ENCODE measurements at places on chromosomes 1 and 21.
A peak's percentile ranks its signal among the peaks of the same experiment; 100 is the strongest.

DNA sequence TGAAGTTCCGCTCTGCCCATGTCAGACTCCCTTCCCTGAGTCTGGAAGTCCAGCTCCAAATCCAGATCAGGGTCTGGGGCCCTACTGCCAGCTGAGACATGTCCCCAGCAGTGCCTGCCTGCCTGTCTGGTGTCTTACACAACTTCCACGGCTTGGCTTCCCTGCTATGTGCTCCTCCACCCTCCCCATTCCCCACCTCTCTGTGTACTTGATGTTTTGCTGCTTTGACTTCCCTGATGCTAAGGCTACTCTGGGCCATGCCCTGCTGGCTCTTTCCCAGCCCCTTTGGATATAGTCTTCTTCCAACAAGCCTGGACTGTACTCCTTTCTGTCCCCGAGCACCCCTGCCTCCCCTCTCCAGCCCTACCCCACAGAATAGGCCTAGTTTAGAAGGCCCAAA, 7.3 kb downstream of the GJA5 start:
- peak; percentile 60 for DNase-seq

GRCh38 chr1:241637046-241637590, 3.1 kb downstream of the CHML start:
- no peak for DNase-seq

DNA sequence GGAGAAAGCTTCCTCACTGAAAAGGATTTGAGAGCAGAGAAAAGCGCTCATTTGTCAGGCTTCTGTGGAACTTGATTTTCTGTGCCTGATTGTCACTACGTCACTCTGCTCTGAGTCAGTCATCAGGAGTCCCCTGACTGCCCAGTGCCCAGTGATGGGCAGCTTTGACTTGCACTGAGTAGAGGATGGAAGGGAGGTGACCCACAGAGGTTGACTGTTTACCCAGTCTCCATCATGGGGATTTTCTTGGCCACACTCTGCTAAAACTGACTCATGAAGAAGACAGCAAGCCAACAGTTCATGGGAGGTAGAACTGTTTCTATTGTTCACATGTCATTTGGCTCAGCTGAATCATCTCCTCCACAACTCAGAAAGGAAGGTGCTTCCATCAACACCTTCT, 82.1 kb upstream of the DUSP10 start:
- no peak for DNase-seq

GRCh38 chr1:41696381-41696780, 211.9 kb upstream of the EDN2 start:
- no peak for DNase-seq

DNA sequence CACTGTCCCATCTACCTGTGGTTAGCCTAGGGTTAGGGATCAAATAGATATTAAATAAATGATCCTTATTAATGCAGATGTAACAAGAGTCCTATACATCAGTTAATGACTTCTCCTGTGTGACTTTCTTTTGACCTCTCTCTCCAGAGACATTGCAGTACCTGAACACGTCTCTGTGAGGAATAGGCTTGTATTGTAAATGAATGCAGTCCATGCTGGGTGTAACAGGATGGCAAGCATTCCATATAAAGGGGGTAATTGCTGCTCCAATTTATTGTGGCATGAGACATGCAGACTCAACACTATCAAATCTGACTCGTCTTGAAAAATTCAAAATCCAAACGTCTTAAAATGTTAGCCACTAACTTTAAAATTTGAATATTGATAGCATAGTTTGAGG, 189.5 kb downstream of the PRDM2 start:
- DNase-seq = no peak
